ENCODE measurements at places on chromosomes 7 and 10.

DNA sequence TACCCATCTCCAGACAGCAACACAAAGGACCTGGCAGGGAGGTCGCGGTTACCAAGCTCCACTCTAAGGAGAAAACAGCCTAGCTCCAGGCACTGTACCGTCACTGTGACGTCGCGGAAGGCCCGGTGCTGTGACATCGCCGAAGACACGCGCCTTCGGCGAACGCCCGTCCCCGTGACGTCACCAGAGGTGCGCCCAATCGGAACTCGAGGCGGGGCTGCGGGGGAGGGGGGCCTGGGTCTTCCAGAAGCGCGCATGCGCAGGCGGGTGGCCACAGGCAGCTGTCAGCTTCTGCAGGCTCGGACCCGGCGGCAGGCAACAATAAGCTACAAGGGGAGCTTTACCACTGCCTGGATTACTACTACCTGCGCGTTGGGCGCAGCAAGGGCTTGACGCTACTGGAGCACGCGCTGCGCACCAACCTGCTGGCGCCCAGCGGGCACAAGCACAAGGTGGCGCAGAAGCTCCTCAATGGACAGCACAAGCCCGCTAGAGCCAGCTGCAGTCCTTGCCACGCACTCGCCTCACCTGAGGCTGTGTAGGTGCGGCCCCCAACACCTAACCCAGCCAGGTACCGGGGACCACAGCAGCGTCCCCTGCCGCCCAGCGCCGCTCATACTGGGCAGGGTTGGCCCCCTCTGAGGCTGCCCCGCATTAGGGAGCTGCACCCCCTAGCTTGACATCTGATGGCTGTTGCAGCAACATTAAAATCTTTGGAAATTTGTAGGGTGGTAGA, 208.4 kb downstream of the TPST1 start:
- DNase-seq: peak; percentile 90

- no peak for DNase-seq
Observed at GRCh38 chr7:25255611-25256332, 27.5 kb upstream of the NPVF start.

GRCh38 chr10:31664803-31665202, 263.8 kb downstream of the ARHGAP12 start:
- no peak for DNase-seq

DNA sequence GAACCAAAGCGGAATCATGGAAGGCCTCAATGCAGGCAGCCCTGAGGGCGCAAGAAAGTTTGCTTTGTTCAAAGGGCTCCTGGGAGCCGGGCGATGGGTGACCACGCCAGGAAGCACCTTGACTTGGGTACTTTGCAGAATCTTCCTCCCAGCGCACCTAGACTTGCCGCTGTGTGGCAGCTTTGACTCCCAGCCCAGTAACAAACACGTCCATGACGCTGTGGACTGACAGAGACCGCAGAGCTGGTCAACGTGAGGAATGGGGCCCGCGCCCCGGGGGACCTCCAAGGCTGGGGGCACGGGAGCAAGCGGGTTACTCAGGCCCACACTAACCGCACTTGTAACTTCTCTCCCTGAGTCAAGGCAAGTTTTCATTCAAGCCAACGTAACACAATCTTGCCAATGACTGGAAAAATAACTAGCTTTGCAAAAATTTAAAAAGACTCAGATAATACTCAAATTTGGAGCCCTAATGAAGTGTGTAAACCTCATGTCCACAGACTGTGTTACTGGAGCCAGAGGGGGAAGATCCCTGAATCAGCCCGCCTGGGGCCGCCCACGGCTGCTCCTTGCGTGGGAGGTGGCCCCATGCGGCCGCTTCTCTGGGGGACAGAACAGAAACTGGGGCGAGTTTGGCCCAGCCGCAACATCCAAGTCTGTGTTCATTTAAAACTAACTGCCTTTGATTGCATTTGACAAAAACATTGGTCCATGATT, 130.8 kb downstream of the DNAJB6 start:
- DNase-seq: no peak

DNA sequence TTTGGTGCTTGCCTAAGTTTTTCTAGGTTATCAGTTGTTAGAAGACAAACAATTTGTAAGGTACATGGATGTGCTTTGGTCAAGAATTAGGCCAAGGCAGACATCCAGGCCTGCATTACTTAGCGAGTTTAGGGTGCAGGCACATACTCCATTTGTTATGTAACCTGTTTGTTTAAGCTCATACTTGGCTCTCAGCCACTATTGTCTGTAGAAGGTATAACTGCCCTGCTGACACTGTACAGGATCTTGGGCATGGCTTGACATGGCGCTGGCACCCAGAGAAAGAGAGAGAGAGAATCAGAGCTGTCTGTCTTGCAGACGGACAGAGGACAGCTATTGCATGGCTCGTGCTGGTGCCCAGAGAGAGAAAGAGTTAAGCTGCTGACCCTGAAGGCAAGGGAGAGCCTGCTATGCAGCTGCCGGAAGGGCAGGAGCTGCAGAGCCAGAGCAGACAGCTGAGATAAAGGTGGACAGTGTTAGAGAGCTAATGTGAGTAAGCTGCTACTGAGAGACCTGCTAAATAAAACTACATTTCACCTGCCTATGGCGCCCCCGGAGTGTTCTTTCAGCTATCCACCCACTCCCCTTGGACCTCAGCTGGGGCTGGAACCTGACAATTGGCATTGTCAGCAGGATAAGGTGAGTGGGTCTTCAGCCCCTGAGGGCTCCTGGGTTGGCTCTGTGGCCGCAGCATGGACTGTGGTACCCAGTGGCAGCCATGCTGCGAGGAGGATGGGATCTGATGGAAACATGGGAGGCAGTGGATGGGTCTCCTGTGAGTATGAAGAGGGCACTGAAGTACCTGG, 120.9 kb upstream of the TMEM106B start:
- no peak for DNase-seq

DNA sequence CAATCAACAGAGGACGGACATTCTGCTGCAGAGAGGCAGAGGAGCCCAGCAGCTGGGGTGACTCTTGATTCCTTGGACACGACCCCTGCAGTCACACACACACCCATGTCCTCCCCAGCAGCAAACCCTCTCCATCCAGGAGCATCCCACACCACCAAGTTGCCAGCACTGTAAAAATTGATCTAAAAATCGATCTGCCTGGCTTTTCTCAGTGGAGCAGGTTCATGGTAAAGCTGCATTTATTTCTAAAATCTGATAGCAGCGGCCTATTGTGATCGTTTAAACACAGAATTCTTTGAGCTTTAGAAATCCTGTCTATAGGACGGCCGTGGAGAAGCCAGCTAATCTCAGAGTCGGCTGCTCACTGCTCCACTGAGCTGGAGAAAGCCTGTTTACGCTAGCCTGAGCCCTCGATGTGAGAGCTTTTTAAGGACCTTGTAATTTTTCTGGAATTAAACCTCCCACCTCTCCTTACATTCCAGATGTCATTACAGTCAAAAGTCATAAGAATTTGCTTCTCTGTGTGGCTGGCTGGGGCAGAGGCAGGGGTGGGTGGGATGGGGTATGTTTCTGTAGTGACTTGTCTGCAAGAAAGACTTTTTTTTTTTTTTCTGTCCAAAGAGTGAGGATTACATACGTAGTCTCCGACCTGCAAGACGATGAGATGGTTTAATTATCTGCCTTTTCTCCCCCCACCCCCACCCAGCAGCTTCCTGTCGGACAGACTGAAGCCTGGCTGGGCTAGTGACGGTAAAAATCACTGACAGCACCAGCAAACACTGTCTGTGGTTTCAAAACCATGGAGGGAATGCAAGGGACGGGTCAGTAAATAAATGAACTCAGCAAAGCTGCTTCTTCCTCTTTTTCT, 31.6 kb downstream of the TRIM8 start:
- no peak for DNase-seq

- DNase-seq: no peak
Observed at GRCh38 chr7:31724696-31725095, 37.7 kb downstream of the PPP1R17 start.

DNA sequence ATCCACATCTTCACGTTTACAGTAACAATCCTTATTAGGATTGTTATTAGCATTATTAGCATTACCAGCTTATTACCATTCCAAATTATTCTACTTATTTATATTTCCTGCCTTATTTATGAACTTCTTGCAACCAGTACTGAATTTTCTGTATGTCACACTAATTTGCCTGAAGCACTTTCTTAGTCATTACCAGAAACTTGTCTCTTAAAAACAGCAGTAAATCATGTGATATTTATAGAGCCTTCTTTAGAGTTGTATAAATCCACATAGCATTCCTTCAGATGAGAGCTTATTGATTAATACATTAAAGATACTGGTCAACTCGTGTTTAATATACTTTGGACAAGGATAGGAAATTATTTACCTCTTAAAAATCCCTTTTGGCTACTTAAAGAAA, 618.6 kb downstream of the SUGCT start:
- no peak for DNase-seq

DNA sequence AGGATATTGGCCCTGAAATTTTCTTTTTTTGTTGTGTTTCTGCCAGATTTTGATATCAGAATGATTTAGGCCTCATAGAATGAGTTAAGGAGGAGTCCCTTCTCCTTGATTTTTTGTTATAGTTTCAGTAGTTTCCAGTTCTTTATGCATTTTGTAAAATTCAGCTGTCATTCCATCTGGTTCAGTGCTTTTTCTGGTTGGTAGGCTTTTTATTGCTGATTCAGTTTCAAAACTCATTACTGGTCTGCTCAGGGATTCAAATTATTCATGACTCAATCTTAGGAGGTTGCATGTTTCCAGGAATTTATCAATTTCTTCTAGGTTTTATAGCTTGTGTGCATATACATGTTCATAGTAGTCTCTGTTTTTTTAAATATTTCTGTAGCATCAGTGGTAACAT, 10.1 kb upstream of the TMEM196 start:
- no peak for DNase-seq

- no peak for DNase-seq
Observed at GRCh38 chr7:54841772-54842697, 83.0 kb upstream of the SEC61G start.

GRCh38 chr7:73887762-73888161, 26.8 kb downstream of the TMEM270 start:
- DNase-seq: no peak

DNA sequence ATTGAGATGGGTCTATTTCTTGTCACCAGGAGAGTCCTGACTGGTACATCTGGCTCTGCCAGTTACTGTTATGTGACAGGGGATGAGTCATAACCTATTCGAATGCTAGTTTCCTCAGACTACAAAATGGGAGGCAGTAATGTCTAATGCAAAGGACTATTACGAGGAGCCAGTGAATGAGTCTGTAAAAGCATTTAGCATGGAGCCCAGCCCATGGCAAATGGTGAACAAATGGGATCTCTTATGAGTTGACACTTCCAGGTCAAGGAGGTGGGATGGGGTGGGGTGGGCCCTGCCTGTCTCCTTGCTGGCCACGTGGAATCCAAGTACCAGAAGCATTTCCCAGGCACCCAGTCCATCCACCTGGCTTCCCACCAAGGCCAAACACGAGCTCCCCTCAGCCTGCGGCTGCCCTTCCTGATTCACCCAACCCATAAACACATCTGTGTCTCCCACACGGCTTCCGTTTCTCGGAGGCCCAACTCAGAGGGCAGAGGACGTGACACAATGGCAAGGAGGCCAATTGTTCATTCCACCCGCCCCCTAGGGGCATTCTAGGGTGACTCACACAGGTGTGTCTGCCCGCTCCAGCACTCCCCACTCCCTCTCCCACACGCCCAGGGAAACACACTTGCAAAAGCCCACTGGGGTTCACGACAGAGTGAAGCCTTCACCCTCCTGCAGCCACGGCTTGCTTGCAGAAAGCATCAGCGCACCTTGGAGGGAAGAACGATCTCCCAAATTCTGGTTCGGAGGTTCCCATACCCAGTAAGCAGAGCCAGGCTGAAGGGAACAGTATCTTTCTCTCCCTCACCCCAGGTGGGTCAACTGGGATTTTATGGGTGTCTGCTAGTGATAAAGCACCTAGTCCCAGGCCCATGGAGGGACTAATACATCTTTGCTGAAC, 109.8 kb downstream of the SH3PXD2A start:
- DNase-seq: peak; percentile 65
